ENCODE measurements at places on chromosomes 1 and 21. TPM values are rescaled to one million over a fixed set of nuclear protein-coding genes. Genes with fewer than 3 reads are reported as not detected.

DNA sequence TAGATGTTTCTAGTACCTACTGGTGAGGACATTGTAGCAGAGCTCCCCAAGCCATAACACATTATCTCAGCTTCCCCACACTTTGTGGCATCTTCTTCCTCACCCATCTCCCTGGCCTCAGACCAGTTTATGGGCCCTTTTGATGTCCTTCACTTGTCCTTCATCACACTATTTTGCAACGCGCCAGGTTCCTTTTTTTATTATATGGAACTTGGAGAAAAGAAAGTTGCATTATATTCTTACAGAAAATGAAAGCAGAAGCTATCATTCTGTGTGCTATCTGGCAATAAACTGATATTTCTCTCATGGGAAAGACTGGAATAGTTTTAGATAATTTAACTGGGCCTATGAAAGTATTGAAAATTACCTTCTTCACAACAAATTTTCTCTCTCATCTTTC lies 196.9 kb upstream of the ETV3 start:
- no peak for DNase-seq
- no peaks in the 10 kb centered on the region for H3K4me1 ChIP-seq

LRRC38 gene
- polyA plus RNA-seq, result not detected

- no peak for DNase-seq
Measured at GRCh38 chr21:29827236-29827635, 112.6 kb downstream of the GRIK1 start.

ARHGEF16 gene
- 0.19 TPM for polyA plus RNA-seq

GRCh38 chr1:22875241-22875640 lies 97.4 kb downstream of the LACTBL1 start:
- no peak overlapping the region for H3K4me3 ChIP-seq
- H3K4me1 ChIP-seq, result peaks cover 12% of the 10 kb centered on the region
- H3K27ac ChIP-seq, result no peak overlapping the region
- no peaks in the 10 kb centered on the region for H3K27me3 ChIP-seq
- DNase-seq, result no peak
- peaks cover 7% of the 10 kb centered on the region for H3K36me3 ChIP-seq

DNA sequence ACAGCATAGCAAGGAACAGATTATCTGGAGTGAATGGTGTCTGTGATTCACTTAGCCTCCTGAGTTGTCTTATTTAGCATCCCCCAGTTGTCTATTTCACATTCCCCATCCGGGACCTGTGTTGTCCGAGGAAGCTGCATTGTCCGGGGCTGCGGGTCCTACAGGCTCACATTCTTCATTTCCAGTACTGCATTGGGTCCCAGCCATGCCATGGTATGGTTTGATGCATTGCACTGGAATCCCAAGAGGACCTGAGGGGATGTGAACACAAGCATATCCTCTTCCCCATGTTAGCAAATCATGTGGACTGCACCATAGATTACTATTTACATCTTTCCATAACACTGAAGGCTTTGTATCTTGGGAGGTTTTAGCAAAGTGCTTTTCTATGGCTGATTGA lies 48.2 kb upstream of the PRELP start:
- H3K4me3 ChIP-seq, result no peak overlapping the region
- peaks cover 11% of the 10 kb centered on the region for H3K4me1 ChIP-seq
- no peak overlapping the region for H3K27ac ChIP-seq
- DNase-seq, result no peak
- peaks cover 57% of the 10 kb centered on the region for H3K27me3 ChIP-seq
- H3K36me3 ChIP-seq, result no peaks in the 10 kb centered on the region

DNA sequence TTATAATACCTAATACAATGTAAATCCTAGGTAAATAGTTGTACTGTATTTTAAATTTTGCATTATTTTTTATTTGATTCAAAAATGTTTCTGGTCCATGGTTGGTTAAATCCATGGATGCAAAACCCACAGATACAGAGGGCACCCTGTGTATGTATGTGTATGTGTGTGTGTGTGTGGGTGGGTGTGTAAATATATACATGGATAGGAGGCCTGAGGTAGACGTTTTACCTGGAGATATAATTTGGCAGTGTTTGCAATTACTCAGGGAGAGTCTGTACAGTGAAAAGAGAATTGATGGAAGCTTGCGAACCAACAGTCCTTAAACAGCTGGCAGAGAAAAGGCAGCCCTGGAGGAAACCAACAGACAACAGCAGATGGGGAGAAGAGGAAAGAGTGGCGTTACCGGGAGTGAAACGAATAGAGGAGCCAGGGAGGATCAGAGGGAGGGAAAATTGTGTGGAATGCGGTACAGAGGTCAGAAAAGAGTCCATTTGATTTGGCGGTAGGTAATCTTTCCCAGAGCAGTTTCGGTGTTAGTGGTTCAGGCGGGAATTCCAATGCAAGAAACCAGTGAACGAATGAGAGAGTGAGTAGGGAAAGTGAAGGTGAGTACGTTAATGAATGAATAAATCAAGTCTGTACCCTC lies 47.9 kb upstream of the NBL1 start:
- peak overlapping the region; percentile 71 for H3K27ac ChIP-seq
- H3K27me3 ChIP-seq, result no peaks in the 10 kb centered on the region
- peak; percentile 28 for DNase-seq
- H3K4me1 ChIP-seq, result no peaks in the 10 kb centered on the region
- H3K4me3 ChIP-seq, result peak overlapping the region; percentile 72
- H3K36me3 ChIP-seq, result no peaks in the 10 kb centered on the region

MFSD2A gene
- polyA plus RNA-seq, result 6.7 TPM

DNA sequence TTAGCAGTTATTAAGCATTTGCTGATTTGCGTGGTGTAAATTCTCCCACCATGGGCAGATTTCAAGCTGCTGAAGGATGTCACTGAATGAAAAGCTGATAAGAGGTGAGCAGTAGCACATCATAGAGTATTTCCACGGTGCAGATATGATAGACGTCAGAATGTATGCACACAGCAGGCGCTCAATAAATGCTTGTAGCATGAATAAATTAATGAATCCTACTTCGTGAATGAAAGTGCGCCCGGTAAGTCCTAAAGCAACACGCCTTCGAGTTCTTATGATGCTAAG lies 510 bp upstream of the UBIAD1 start:
- H3K27ac ChIP-seq, result no peak overlapping the region
- H3K4me1 ChIP-seq, result peaks cover 7% of the 10 kb centered on the region
- H3K4me3 ChIP-seq, result peak overlapping the region; percentile 26

Data from IMR-90 (cell line).